RPMI8226 (cell line): ENCODE measurements at places on chromosomes 3 and 15.

GRCh38 chr3:134483195-134483900 lies 2.4 kb downstream of the ANAPC13 start:
- no peak for DNase-seq

- no peak for DNase-seq
Observed at GRCh38 chr3:55855311-55855710, 368.2 kb upstream of the WNT5A start.

DNA sequence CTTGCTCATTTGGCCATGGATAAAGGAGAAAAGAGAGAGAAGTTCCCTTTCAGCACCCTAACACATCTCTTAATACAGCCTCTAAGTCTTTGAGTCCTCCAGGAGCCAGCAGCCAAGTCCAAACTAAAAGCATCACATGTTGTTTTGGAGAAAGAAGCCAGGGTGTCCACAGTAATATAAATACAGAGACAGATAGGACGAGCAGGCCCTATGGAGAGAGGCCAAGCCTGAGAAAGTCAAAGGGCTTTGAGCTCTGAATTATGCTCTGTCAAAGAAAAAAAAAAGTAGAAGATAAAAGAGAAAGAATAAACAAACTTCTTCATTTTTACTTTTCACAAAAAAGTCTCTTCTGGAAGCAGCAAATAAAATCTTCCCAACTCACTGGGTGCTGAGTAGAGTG lies 92.4 kb upstream of the THBS1 start:
- DNase-seq = no peak

GRCh38 chr15:87680208-87680607 lies 576.3 kb downstream of the NTRK3 start:
- DNase-seq = no peak

DNA sequence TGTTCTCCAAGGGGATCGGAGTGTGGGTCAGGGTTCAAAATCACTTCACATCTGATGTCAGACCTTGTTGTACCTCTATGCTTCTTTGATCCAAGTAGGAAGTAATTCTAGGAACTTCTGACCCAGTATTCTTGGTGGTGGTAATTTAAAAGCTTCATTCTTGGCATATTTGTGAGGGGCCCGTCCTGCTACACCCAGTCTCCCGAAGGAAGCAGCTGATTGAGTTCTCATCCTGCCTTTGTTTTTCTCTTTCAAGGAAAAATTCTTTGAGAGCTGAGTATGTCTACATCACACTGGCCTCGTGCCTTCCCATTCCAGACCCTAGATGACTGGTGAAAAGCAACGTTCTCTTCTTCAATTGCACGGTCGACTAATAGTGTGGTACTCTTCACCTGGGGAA lies 234.4 kb upstream of the TPRG1 start:
- no peak for DNase-seq

DNA sequence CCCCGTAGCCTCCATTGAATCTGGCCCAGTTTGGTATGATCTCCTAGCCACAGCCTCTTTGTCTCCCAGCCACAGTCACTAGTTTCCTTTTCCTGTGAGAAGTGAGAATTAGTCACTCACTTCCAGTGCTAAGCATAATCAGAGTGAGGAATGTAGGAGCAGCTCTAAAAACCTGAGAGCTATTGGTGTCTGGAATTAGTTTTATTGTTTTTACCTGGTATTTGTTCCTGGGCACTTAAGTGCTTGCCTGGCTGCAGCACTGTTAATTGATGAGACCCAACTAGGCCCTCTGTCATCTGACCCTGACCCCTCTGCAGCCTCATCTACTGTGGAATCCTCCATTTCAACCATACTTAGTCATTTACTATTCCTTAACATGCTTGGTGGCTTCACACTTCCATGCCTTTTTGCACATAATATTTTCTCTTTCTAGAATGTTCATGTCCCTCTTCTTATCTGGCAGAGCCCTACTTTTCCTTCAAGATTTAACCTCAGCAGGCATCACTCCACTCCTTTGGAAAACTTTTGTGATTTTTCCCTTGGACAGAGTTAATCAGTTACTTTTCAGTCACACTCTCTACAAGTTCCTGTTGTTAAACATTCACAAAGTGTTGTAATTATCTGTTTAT lies 48.8 kb downstream of the PDE8A start:
- no peak for DNase-seq

- no peak for DNase-seq
Observed at GRCh38 chr3:117450026-117450425, 740.4 kb downstream of the TUSC7 start.

- no peak for DNase-seq
Observed at GRCh38 chr3:23696842-23697241, 108.9 kb upstream of the UBE2E1 start.

GRCh38 chr15:74174958-74175253 lies 1.4 kb downstream of the ISLR start:
- no peak for DNase-seq

DNA sequence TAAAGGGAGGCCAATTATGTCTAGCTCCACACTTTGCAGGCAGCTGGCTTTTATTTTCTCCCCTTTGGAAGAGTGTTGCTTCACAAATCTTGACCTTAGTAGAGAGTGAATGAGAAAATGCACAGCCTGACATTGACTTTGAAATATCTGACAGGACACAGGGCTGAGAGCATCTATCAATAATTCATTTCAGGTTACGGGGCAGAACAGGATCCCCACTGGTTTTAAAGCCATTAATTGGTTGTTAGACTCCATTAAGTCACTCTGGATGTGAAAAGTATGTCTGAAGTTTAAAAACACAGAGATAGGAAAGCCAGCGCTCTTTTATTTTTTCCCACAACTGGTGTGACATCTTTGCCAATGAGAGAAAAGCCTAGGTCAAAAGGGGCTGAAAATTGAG lies 251.9 kb upstream of the TMC3 start:
- DNase-seq = no peak

DNA sequence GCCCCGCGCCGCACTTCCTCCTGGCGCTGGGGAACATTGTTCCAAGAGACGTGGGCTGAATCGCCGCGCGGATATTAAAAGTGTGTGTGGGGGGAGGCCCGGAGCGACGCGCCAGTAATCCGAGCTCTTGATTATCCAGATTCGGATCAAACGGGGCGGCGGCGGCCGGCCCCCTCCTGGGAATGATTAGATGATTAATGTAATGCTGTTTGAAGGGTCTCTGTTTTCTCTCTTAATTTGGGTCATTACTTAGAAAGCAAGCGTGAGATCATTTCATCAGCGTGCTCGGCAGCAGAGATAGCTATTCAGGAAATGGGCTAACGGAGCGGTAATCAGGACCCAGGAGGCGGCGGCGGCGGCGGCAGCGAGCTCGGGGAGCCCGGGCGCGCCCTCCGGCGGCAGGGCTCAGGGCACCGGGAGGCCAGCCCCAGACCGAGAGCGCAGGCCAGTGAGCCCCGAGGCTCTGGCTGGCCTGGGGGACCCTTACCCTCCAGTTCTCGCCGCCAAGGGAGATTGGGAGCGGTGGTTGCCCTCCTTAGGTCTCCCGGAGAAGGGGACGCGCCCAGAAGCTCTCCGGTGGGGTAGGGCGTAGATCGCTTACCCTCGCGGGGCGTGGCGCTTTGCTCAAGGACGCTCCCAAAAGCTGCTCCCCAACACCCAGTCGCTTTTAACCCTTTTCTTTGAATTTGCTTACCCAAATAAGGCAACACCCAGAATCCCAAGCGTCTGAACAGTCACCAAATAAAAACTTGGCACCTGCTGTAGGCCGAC lies 4.5 kb downstream of the FEZF2 start:
- no peak for DNase-seq

DNA sequence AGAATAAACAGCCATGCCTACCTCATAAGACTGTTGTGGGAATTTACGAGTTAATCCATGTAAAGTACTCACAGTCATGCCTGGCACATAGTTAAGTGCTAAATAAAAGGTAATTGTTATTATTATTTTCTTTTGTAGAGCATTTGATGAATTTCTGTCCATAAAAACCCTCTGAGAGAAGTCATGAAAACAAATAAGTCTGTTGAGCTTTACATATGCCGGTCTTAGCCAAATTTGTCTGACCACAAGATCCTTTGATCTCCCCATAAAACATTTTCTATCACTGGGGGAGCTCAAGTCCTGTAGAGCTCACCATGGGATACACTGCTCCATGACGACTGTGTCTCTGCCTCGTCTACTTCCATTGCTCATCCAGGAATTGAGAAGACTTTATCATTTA lies 114.0 kb downstream of the MAGI1 start:
- DNase-seq = no peak

DNA sequence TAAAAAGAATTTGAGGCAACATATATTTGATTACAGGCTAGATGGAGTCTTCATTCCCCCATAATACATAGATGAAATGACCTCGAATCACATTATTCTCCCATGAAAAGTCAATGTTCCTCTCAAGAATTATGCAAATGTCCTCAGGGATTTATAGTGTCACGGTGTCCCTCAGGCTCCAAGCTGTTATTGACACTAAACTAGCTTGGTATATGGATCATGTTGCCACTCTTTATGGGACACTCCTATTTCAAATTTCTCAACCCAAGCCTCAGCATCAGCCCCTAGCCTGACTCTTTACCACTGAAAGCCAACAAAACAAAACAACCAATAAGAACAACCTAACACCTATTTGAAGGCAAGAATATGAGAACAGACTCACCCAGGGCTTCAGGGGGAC lies 139.8 kb downstream of the TPRG1 start:
- no peak for DNase-seq

DNA sequence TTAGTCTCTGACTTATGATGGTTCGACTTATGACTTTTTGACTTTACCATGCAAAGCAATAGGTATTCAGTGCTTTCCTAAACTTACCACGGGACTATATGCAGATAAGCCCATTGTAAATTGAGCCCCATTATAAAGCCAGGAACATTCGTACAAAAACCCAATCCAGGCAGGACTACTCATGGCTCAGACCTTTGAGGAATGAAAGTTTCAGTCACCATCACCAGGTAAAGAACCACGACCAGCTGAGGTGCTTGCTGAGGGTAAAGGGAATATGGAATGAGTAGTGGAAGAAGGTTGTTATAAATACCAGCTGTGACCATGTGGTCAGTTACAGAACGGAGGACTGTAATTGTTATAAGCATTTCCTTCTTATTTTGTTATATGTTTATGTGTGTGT lies 54.9 kb upstream of the BNC1 start:
- no peak for DNase-seq

DNA sequence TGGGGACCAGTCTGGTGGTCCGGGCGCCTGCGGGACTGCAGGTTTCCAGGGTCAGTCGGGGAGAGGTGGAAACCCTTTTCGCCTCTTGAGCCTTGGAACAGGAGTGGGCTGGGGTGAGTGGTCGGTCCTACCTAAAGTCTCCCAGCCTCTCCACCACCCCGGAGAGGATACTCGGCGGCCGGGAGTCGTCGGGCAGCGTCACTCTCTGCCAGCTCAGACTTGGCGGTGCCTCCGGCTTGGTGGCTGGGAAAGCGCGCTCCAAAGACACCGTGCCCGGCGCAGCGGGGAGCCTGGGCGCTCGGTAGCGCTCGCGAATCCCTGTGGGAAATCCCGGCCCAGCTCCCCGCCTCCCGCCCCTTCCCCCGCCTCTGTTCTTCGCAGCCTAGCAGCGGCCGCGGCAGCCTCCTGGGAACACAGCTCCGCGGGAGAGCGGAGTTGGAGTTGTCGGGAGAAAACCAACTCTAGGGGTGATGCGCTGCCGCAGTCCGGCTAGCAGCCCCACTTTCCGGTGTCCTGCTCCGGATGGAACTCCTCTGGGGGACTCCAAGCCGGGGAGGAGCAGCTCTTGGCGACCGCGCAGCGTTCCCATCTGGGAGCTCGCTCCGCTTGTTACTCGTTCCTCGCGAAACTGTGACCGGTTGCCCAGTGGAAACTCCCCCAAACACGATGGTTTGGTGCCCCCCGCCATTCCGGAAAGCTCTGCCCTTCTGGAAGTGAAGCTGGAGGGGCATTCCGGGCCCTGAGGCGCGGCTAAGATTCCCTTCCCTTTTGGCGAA lies 1.4 kb downstream of the EPHB1 start:
- DNase-seq = no peak

GRCh38 chr3:185069037-185070030 lies 83.5 kb downstream of the C3orf70 start:
- DNase-seq = no peak

- no peak for DNase-seq
Observed at GRCh38 chr15:63082366-63082765, 39.3 kb upstream of the LACTB start.

DNA sequence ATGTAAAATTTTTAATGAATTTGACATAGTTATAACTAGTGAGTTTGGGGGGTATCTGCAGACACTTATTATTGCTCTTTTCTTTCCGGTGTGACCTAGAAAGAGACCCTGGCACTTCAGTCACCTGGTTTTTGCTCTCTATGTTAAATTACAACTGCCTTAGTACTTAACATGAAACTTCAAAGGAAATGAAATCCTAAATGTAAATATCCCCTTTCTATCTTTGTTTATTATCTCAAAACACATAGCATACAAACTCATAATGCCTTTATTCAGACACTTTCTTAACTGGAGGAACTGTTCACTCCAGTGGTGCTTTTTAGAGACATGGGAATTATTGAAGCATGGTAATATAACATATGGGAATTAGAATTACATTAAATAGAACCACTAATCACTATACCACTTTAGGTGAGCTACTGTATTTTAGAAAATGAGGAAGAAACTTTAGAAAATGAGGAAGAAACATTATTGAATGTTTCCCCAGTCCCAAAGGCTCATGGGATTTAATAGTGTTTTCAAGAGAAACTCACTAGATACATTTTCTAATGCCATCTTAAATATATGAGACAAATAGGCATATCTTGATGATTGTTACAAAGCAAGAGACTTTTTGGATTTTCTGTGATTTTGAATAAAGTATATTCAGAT lies 119.5 kb upstream of the MLF1 start:
- DNase-seq = no peak

GRCh38 chr3:156201411-156202405 lies 81.3 kb downstream of the KCNAB1 start:
- no peak for DNase-seq

DNA sequence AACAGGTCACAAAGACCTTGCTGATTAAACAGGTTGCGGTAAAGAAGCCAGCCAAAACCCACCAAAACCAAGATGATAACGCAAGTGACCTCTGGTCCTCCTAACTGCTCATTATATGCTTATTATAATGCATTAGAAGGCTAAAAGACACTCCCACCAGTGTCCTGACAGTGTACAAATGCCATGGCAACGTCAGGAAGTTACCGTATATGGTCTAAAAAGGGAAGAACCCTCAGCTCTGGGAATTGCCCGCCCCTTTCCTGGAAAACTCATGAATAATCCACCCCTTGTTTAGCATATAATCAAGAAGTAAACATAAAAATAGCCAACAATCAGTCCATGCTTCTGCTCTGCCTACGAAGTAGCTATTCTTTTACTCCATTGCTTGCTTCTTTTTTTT lies 108.1 kb downstream of the MAGI1 start:
- DNase-seq = no peak

- peak; percentile 73 for DNase-seq
Observed at GRCh38 chr15:91861223-91861622, 7.7 kb downstream of the SLCO3A1 start.

GRCh38 chr3:14285548-14285925 lies 106.9 kb downstream of the LSM3 start:
- DNase-seq = peak; percentile 61

DNA sequence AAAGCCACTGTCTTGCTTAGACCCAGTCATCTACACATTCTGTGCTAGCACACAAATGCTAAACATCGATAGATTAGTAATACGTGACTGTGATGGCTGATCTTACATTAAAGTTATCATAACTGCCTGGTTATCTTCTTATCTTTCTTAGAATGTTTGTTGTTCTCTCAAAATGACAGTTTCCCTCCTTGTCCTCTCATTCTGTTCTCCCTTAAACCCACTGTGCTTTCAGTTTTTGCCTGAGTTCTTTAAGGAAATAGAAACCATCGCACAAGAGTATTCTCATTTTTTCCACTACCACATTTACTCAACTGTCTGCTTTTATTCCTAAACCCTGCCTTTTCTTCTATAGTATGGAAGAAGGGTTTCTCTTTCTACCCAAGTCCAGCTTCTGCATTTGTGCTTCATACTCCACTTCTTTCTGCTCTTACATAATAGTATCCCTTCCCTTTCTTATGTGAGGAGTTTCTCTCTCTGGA lies 17.1 kb downstream of the STX19 start:
- no peak for DNase-seq
